ENCODE measurements at places on chromosomes 3 and 15.

- no peak for DNase-seq
Observed at GRCh38 chr15:63324770-63325169, 47.4 kb downstream of the APH1B start.

GRCh38 chr3:119697394-119697793, 5.4 kb upstream of the CFAP91 start:
- no peak for DNase-seq

- DNase-seq, result no peak
Observed at GRCh38 chr15:90239371-90239770, 5.4 kb downstream of the GDPGP1 start.

GRCh38 chr3:62888180-62888579, 13.0 kb upstream of the CADPS start:
- DNase-seq, result peak; percentile 23

DNA sequence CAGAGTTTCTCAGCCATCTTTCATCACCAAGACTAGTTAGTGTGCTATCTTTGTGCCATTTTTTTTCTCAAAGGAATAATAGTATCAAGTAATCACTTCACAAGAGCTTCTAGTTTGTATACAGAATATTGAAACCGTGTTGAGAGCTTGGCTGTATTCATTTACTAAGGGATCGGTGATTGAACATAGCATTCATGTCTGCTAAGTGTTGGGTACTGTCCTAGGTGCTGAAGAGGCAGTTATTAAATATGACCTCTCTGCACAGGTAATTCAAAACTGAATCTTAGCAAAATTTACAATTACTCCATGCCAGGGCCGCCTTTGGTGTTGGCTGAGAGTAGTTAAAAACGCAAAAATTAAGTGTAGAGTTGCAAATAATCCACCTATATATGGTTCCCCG, 355.3 kb upstream of the RORA start:
- no peak for DNase-seq

- DNase-seq, result no peak
Observed at GRCh38 chr3:139695426-139696313, 17.9 kb upstream of the NMNAT3 start.

GRCh38 chr3:192249516-192249915, 477.8 kb downstream of the FGF12 start:
- no peak for DNase-seq

Data from DMS153 (cell line).